CD8-positive, alpha-beta memory T cell (primary cell): ENCODE measurements at places on chromosomes 2 and 18.

GRCh38 chr2:223597076-223597475 is 5.1 kb downstream of the SCG2 start:
- DNase-seq = no peak

DNA sequence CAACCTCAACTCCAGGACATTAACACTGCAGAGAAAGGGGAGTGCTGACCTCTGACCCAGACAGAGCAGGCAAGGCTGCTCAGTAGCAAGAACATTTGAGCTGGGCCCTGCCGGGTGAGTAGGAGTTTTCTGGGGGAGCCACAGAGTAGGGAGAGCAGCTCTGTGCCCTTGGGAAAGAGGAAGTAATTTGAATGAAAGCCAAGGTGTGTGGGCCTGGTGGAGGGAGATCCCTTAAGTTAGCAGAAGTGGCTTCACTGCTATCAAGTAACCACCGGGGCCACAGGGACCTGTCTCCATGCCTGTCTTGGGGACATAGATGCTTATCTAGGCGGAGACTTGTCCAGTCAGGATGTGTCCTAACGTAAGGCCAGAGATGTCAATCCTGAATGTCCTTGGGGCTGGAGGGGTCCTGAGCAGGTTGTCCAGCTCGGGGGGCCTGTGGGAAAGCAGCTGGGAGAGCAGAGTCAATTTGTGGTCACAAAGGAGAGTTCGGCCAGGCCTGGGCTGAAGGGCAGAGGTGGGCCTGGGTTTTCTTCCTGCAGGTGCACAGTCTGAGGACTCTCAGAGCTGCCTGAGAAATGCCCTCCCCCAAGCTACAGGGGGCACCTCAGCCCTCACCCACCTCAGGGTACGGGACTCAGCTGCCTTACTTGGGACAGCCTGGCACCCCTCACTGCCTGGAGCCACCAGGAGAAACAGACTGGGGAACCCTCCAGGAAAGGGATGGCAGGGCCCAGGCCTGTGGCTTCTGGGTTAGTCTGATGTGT is 15.0 kb upstream of the OTOF start:
- DNase-seq = no peak

GRCh38 chr18:2898186-2898640 is 51.4 kb downstream of the EMILIN2 start:
- DNase-seq = no peak

DNA sequence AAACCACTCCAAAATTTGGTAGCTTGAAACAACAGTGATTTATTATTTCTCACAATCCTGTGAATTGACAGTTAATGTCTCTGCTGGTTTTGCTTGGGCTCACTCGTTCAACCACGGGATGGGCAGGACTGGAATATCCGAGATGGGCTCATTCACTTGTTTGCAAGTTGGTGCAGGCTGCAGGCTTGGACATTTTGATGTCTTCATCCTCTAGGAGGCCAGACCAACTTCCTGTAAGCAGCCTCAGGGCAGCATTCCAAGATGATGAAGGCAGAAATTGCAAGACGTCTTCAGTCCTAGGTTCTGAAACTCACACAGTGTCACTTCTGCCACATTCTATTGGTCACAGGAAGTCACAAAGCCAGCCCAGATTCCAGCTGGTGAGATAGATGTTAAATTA is 47.1 kb downstream of the GPR39 start:
- no peak for DNase-seq

DNA sequence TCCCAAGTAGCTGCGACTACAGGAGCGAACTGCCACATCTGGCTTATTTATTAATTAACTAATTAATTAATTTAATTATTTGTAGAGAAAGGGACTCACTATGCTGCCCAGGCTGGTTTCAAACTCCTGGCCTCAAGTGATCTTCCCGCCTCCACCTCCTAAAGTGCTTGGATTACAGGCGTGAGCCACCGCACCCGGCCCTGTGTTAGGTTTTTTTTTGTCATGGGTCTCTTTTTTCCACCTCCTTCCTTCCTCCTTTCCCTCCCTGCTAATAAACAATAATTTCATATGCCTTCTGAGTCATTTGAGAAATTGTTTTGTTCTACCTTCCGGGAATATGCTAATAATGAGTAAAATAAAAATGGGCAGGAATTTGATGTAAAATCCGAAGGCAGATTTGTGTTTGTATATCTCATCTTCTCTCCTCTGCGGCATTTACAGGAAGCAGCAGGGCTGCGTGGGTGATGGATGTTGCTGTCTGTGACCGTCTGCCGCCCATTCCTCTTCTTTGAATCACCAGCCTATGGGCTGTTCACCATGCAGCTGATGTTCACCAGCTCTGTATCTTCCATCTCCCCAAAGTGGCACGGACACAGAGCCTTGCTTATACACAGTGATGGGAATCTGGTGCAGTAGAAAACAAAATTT is 89.9 kb downstream of the ACSL3 start:
- DNase-seq = no peak

- no peak for DNase-seq
These were observed 46.6 kb downstream of the ARL5A start for GRCh38 chr2:151781642-151782041.

GRCh38 chr2:104844807-104845551 is 8.9 kb upstream of the POU3F3 start:
- no peak for DNase-seq

DNA sequence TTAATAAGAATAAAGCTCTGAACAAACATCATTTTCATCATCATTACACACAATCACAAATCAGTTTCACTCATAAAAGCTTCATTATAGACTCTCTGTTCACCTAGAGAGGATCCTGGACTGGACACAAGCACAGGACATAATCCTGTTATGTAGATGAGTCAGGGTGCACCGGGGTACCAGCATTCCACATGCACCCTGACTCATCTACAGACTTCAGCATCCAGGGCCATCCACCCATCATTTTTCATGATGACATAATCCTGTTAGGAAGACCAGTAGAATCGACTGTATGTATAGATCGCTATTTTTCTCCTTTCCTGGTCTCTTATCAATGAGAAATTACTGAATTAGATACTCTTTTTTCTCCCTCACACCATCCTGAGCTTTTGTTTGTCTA is 73.7 kb upstream of the PIK3C3 start:
- DNase-seq = no peak

GRCh38 chr2:103734911-103735310 is 973.1 kb downstream of the TMEM182 start:
- DNase-seq = no peak

GRCh38 chr18:58501066-58501896 is 127.6 kb downstream of the ALPK2 start:
- DNase-seq = no peak

GRCh38 chr18:23504720-23505119 is 1.4 kb downstream of the RMC1 start:
- DNase-seq = no peak

DNA sequence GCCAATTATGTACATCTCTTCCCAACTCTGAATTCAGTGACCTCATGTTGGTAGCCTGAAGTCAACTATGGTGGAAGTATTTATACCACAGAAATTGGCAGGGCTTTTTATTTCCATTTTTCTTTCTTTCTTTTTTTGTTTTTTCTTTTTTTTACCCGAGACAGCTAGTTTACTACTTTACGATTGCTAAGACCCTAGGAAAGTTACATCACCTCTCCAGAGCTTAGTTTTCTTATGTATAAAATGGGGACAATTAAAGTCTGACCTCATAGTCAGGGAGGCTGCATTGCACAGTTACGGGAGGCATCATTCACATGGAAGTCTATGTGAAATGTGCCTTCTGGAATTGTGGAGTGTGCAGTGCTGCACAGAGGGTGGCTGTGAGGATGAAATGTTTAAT is 194.3 kb downstream of the MTX2 start:
- no peak for DNase-seq

DNA sequence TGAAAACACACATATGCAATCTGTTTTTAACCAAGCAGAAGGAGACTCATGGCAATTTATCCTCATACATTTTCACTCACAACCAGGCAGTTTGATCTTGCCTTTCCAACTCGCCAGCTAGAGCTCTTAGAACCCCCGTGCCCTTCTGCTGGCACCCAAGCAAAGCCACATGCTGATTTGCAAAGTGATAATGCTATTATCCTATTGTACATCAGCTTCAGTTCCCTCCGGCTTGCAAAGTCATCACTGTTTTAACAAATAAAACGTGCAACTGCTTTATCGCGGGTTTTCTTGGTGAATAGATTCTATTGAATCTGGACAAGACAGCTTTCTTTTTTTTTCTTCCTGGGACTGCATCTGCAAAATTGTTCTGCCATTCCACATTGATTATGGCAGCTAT is 314.6 kb downstream of the LNPK start:
- no peak for DNase-seq

- no peak for DNase-seq
These were observed 41.7 kb downstream of the MYOM1 start for GRCh38 chr18:3177902-3178687.

GRCh38 chr18:63207835-63208234 is 111.7 kb downstream of the BCL2 start:
- no peak for DNase-seq

- DNase-seq = no peak
These were observed 260.0 kb upstream of the ID2 start for GRCh38 chr2:8421658-8422449.

GRCh38 chr18:35969676-35970075 is 2.8 kb upstream of the RMP24 start:
- DNase-seq = no peak

- no peak for DNase-seq
These were observed 22.8 kb upstream of the TTN start for GRCh38 chr2:178829981-178830380.

GRCh38 chr2:196259507-196260481 is 88.4 kb upstream of the STK17B start:
- DNase-seq = no peak

DNA sequence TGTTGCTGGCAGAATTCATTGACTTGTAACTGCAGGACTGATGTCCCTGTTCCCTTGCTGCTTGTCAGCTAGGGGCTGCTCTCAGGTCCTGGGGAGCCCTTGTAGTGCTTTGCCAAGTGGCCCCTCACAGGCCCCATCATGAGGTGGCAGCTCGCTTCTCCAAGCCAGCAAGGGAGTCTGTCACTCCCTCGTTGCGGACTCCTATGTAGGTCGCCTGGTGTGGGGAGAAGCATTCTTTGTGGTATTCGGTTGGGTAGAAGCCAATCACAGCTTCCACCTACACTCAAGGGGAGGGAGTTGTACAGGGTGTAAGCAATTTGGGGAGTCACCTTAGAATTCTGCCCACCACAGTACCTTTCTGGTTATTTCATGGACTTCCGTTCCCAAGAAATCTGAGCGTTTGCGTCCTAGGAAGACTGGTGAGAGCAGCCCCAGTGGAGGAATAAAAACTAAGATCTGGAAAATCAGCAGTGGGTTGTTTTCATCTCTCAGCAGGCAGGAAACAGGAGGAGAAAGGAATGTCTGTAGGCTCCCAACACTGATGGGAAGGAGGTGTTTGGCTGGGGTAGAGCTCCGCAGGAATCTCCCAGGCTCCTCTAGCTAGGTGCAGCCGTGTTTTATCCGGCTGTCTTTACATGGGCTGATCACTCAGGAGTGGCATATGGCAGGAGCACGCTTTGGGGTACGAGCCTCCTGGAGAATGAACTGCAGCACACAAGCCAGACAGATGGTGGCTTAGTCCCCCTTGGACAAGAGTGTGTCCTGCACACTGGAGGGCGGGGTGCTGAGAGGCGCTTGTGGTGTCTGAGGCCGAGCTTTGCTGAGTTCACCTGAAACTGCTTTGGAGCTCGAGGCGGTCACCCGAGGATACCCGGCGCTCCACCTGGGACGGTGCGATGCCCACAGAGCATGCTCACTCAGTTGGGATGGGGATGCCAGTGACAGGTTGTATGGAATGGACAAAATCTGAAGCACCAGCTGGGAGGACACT is 58.3 kb downstream of the LDLRAD4 start:
- no peak for DNase-seq

DNA sequence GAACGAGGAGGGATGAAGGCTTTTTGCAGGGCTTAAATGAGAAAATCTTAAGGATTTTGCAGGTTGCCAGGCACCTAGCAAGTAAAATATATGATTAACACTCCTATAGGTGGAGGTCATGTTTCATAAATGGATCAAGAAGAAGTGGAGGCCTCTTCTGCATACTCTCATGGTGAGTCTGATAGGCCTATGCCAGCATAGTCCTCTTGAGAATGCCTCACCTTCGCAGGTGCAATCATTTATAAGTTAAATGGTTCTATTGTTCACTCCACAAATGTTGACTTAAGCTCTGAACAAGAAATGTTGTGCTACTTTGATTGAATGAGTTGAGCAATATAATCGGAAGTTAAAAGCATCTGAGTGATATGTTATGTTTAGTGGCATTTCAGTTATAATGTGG is 12.1 kb downstream of the LRRTM1 start:
- DNase-seq = no peak

DNA sequence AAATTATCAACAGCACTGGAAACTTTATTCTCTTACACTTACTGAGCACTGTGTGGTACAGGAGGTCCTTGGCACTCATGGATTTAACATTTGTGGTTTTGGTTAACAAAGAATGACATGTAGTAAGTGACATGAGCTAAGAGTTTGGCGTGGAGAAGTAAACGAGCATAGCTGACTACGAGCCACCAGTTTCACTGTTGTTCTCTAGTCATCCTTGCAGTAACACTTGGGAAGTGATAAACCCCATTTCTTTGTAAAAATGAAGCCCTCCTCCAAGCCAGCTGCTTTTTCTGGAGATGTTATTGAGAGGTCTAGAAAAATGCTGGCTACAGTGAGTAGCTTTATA is 32.7 kb downstream of the QPCT start:
- no peak for DNase-seq

GRCh38 chr2:163580757-163581156 is 155.1 kb downstream of the FIGN start:
- no peak for DNase-seq

DNA sequence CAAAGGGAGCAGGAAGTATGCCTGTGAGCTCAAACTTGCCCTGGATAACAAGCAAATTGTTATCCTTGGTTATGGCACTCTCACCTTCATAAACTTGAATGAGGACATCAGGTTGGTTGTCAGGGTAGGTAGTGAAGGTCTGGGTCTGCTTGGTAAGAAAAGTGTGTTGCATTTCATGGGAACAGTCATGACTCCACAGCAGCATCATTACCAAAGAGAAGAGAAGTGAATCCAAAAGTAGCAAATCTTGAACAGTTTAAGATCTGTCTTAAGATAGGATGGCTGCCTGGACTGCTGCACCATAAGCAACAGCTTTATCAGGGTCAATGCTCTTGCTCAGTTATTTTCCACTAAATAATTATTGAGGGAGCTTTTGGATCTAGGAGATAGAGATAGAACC is 350.7 kb upstream of the MAP2 start:
- DNase-seq = no peak

DNA sequence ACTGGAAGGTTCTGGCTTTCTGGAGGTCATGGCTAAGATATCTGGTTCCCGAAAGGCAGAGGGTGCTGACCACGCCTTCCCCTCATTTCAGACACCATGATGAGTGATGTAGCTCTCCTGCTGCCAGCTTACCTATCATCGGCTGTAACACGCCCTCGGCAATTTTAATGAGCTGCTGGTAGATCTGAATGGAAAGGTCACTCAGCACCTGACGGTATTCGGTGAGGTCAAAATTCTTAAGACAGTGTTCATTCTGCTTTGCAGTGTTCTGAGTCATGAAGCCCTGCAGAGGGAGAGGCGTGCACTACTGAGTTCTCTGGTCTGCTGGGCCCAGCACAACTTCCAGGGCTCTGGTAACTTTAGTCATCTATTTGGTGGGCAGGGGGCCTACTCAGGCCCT is 25.7 kb upstream of the ACAA2 start:
- DNase-seq = no peak
